Left cardiac atrium (tissue), 4 donors: ENCODE measurements at places on chromosomes 3 and 15. TPM values are rescaled to one million over a fixed set of nuclear protein-coding genes. Genes with fewer than 3 reads are reported as not detected.

- DNase-seq, result no peak
Observed at GRCh38 chr15:88610701-88611231, 10.4 kb upstream of the AEN start.

- no peak for DNase-seq
Observed at GRCh38 chr3:23461069-23461468, 257.9 kb downstream of the UBE2E2 start.

DNA sequence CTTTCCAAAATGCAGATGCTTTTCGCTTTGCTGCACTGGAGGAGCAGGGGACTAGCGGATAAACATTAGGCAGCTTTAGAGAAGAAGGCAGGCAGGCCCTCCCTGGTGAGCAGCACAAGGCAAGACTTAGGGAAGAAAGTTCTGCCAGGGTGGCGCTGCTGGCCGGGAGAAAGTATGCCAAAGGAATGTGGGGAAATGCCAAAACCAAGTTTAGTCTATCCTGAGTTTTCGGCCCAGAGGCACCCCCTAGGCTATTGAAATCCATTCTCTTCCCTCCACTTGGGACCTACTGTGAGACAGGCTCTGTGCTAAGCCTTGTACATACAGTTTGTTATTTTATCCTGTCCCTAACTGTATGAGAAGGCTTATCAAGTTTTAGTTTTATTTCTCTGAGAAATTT is 9.2 kb downstream of the SHC4 start:
- DNase-seq, result no peak

DNA sequence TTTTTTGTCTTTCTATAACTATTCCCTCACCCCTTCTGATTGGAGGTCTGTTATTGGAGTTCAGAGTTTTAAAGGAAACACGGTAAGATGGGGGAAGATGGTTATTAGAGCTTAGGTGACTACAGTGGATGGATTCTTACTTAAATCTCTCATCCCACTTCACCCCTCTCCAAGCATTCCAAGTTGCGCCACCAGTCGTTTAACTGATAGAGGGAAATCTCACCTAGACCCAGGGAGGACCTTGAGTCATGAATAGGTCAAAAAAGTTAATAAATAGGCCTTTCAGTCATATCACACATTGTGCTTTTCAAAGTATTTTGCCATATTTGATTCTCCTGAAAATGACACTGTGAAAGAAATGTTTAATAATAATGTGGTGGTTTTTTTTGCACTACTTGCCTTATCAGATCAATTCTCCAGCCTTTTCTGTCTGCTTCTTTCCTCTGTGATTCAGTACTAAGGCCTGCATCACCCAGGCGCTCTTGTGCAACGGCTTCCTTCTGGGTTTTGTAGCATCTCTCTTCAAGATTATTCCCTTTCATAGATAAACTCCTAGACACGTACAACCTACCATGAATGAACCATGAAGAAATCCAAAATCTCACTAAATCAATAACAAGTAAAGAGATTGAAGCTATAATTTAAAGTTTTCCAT is 100.4 kb upstream of the TGFBR2 start:
- no peak for DNase-seq

DNA sequence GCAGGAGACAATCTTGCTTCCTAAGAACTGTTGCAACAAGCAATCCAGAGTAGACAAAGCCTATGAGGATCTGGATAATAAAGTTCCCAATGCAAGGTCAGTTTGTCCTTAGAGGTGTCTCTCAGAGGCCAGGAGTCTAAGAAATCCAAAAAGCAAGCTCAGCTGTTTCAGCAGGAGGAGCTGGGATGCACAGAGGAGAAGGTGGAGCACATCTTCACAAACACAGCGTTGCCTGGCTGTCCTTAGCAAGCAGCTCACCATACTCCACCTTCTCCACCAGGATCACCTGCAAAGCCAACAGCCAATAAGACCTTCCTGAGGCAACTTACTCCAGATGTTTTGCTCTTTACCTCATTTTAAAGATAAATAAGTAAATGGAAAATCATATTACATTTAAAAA is 365 bp downstream of the ZBED2 start:
- no peak for DNase-seq

MED12L gene
- total RNA-seq, result 0.50 TPM

DNA sequence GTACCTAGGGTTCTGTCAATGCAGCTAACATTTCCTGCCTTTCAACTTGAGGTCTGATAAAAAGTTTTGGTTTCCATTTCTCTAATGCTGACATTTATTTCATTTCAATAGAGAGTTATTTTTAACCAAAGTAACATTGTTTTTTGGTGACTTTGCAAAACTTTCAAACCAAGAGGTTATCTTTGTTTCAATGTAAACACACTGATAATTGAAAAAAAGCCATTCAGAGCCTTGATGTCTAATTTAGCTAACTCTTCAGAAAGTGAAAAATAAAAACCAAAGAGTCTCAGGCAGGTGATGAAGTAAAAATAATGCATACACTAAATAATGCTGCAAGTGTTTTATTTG is 9.6 kb upstream of the TIPARP start:
- DNase-seq, result no peak

DNA sequence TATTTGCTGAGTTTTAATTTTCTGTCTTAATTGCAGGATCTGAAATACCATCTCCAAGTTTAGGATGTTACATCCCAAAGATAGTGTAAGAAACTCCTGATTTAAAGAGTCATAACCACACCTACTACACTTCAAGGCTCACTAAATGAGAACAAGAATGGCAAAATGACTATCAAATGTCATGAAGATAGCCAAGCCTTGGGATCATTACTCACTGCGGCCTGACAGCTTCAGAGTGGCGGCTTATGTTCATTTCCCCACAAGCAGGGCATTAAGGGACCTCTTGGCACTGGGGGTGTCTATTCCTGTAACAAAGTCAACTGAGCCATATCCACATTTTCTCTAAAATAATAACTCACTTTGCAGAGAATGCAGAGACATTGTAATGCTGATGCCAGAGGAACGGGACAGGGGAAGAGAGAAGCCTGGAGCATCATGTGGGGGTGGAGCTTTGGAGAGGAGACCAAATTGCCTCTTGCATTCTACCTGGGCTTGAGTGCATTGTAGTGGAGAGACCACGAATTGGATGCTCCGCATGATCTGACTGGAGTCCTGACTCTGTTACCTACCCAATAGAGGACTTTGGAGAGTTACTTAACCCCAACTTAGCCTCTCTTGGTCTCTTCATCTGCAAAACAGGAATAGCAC is 219.2 kb downstream of the OPA1 start:
- no peak for DNase-seq

GRCh38 chr3:97804471-97804870 is 17.3 kb upstream of the CRYBG3 start:
- no peak for DNase-seq

DNA sequence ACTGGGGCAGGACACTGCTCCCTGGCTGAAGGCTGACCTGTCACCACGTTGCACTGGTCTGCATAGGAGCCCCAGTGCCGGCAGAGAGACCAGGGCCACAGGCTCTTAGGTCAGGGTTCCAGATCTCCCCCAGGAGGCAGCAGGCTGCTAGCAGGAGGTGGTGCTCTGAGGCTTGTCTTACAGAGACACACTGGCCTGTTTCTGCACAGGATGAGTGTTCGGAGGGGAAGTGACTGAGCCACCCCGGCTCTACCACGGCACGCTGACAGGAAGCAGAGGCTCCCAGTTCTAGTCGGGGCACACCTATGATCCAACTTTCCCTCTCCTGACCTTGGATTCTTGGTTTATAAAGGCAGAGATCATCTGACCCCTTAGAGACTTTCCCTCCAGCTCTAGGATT is 8.6 kb downstream of the FBXL22 start:
- no peak for DNase-seq

GRCh38 chr15:75672646-75673425 is 25.1 kb downstream of the SNX33 start:
- no peak for DNase-seq

DNA sequence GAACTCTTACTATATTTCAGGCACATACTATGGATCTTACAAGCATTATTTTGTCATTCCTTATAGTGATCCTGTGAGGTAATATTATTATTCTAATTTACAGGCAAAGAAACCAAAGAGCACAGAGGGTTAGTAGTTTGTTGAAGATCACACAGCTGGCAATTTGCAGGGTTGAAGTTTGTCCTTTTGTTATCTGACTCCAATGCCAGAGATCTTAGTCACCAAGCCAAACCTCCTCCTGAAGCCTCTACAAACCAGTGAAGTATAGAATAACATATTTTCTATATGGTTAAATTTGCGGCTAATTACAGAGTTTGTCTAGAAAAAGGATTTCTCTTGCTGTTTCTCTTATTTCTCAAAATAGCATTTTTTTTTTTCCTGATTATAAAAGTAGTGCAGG is 11.2 kb downstream of the ISLR2 start:
- DNase-seq, result no peak

CDCP1 gene
- total RNA-seq, result 1.3 TPM

DNA sequence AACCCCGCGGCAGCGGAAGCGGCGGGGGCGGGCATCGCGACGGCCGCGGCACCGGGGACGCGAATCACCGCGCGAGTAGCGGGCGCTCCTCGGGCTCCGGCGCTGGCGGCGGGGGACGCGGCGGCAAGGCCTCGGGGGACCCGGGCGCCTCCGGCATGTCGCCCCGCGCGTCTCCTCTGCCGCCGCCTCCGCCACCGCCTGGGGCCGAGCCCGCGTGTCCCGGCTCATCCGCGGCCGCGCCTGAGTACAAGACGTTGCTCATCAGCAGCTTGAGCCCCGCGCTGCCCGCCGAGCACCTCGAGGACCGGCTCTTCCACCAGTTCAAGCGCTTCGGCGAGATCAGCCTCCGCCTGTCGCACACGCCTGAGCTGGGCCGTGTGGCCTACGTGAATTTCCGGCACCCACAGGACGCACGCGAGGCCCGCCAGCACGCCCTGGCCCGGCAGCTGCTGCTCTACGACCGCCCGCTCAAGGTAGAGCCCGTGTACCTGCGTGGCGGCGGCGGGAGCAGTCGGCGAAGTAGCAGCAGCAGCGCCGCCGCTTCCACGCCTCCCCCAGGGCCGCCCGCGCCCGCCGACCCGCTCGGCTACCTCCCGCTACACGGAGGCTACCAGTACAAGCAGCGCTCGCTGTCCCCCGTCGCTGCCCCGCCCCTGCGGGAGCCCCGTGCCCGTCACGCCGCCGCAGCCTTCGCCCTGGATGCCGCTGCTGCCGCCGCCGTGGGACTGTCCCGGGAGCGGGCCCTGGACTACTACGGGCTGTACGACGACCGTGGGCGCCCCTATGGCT is 675 bp downstream of the RBM15B start:
- DNase-seq, result peak; percentile 40

ATP6V1A gene
- 30.5 TPM for total RNA-seq

DNA sequence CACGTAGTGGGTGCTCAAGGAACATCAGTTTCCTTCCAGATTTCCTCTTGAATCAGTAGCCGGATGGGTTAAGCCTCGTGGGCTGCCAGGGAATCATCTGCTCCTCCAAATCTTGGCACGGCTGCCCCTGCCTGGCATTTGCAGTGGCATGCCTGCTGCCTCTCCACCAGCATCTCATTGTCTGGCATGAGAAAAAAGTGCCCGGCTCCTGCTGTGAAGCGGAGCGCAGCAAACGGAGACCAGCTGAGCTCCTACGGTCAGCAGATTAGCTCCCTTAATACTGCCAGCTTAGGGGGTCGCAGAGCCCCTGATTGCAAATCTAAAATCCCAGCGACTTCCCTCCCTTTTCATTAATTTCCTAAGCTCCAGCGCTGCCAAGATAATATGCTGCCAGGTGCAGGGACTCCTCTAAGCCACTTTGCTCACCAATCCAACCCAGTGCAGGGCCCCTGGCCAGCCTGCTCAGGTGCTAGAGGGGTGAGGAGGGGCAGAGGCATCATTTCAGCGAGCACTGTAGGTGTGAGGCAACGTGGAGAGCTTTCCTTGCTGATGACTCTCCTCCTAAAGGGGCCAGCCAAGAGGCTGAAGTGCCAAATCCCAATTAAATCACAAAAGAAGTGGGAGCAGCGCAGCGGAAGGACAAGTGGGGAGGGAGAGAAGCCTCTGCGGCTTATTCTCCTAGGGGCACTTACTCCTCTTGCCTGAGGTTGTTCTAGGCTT is 49.6 kb upstream of the ST8SIA2 start:
- DNase-seq, result peak; percentile 50

GRCh38 chr15:39581793-39582285 is 960 bp downstream of the THBS1 start:
- DNase-seq, result peak; percentile 63

DNA sequence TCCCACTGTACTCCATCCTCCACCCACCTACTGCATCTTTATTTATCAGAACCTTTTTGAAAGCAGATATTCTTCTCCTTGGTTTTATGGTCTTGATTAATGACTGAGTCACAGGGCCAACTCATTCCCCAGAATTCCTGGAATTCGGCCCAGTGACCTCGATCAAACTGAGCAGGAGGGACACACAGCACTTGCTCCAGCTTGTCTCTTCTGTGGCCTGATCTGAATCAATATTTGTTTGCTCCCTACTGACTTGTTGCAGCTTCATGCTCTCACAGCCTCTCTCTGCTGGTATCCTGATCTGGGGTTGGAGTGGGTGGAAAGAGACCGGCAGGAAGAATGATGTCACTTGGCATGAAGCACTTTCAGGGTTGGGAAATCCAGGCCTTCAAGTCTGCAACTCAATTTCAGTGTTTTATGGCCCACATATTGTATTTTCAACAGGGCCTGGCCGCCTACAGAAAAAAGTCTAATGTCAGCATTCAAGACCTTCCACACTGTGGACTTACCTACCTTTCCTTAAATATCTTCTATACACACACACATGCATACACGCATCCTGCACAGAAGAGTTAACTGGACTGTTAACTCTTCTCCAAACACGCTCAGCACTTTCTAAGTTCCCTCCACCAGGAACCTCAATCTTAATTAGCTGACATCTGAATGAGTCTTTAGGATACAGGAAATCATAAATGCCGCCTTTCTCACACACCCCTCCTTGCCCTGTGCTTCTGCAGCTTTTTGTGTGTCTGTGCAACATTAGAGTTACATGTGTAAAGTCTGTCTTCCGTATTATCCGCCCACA is 4.6 kb downstream of the ANXA2 start:
- peak; percentile 77 for DNase-seq

GRCh38 chr3:3464131-3464530 is 284.6 kb upstream of the CRBN start:
- no peak for DNase-seq

- DNase-seq, result no peak
Observed at GRCh38 chr3:33035596-33035995, 61.4 kb downstream of the GLB1 start.

- no peak for DNase-seq
Observed at GRCh38 chr3:172263781-172264486, 184.3 kb downstream of the GHSR start.

GRCh38 chr15:92394309-92395097 is 822 bp downstream of the ST8SIA2 start:
- DNase-seq, result no peak

ZPLD1 gene
- 0.34 TPM for total RNA-seq
